ENCODE measurements at places on chromosomes 1 and 21.

GRCh38 chr1:53413175-53414001 is 45.8 kb upstream of the DMRTB1 start:
- no peak for DNase-seq

- no peak for DNase-seq
These were observed 89.0 kb upstream of the MACF1 start for GRCh38 chr1:39115271-39116110.

DNA sequence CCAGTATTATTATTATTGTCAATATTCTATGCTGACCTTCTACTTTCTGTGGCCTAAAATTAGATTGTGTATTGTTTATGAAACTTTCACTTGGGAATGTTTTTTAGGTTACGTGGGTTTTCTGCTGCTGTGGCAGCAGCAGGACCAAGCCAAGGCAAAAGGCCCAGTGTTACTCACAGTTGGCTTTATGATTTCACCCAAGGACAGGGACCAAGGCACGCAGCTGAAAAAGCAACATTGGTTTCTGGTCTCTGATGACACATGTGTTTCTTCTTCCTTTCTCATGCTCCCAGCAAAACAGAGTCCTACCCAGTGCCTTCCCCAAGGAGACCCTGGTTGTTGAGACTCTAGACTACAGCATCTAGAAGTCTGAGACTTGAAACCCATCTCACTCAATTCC is 413.7 kb downstream of the SETD4 start:
- DNase-seq = no peak

DNA sequence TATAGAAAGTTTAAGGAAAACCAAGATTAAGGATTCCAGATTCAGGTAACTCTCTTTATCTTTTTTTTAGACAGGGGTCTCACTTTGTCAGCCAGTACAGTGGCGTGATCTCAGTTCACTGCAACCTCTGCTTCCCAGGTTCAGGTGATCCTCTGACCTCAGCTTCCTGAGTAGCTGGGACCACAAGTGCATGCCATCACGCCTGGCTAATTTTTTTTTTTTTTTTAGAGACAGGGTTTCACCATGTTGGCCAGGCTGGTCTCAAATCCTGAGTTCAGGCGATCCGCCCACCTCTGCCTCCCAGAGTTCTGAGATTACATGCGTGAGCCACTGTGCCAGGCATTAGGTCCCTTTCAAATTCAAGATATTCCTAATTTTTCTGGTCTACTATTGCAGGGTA is 15.9 kb downstream of the LZIC start:
- no peak for DNase-seq

GRCh38 chr1:200302921-200303290 is 106.9 kb downstream of the ZNF281 start:
- no peak for DNase-seq

GRCh38 chr21:39924577-39925308 is 57.5 kb downstream of the PCP4 start:
- no peak for DNase-seq

DNA sequence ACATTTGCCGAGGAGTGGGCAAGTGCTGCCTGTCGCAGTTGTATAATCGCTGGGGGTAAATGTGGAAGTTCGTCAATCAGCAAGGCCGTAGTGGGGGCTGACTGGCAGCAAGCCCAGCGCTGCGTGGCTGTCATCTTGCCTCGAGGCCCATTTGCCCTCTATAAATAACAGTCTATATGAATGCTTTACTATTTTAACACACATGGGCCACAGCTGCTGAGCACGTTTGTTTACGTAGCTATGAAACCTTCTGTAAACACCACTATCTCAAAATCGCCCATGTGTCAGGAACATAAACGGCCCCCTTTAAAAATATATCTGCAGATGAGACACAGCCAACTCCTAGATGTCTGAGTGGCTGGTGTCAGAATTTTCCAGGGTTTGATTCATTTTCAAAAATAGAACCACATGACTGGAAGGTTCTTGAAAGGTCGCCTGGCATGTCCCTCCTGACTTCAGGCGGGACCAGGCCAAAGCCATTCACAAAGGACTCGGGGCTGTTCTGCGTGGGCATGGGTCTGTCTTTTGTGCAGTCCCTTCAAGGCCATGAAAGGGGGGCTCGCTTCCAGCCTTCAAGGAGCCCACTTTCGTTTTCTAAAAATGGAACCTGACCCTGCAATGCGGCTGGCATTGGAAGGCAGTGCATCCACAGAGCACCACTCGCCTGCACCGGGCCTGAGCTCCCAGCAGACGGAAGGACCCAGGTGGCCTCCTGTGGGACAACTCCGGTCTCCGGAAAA is 205.5 kb downstream of the KCNJ6 start:
- peak; percentile 1 for DNase-seq

GRCh38 chr21:33543505-33544129 is 779 bp downstream of the SON start:
- no peak for DNase-seq

DNA sequence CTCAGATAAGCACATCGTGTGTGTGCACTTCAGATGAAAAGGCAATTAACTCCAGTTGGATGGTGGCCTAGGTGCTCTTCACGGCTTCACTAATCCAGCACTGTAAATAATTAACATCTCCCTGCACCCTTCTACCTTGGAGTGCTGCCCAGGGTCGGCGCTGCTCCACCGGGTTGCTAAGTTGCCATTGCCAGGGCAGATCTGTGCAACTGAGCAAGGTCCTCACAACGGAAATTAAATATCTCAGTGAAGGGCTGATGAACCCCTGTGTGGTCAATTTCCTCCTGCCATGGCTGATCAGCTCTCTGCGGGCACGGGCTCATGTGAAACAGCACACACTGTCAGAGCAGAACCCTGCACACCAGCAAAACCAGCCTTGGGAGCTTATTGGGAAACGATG is 63.2 kb downstream of the SYDE2 start:
- DNase-seq = peak; percentile 73

GRCh38 chr1:235841938-235842545 is 24.7 kb downstream of the LYST start:
- DNase-seq = no peak
